ENCODE measurements at places on chromosomes 12 and 14. TPM values are rescaled to one million over a fixed set of nuclear protein-coding genes. Genes with fewer than 3 reads are reported as not detected.
A peak's percentile ranks its signal among the peaks of the same experiment; 100 is the strongest.

GRCh38 chr12:71152851-71153250 lies 4.9 kb downstream of the TSPAN8 start:
- no peak for DNase-seq

DNA sequence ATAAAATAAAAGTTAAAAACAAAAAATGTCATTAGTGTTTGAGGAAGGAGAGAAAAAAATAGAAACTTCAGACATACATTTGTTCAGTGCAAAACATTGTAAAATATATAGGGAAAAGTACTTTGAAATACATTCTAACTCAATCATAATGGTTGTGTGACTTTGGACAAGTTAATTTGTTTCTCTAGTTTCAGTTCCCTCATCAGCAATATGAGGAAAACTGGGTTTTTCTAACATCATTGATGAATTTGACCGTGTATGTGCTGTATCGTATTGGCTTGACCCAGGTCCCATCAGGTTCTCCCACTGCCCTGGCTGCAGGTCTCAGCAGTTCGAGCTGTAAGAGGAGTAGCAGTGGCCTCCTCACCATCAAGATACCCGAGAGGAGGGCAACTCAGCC lies 173.9 kb upstream of the ATF7IP start:
- DNase-seq: no peak

NEUROD4 gene
- not detected for total RNA-seq

GRCh38 chr12:116043659-116044535 lies 233.6 kb downstream of the MED13L start:
- DNase-seq: no peak

DNA sequence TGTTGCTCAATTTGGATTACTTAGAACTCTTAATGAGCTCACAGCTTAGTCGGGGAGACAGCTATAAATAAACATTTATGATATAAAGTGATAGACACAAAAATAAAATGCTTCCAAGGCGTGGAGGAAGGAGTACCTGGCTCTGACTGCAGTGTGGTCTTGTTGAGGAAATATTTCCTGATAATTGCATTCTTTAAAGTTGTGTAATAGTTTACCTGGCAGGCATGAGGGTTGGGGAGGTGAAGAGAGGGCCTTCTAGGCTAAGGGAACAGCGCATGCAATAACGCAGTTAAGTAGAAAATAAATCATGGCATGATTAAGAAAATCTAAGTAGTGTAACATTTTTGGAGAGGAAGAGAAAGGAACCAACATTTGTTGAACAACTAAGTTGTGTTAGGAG lies 260.5 kb upstream of the ATP2B1 start:
- DNase-seq: no peak

GRCh38 chr12:121520119-121520518 lies 60.7 kb downstream of the KDM2B start:
- DNase-seq: no peak

DNA sequence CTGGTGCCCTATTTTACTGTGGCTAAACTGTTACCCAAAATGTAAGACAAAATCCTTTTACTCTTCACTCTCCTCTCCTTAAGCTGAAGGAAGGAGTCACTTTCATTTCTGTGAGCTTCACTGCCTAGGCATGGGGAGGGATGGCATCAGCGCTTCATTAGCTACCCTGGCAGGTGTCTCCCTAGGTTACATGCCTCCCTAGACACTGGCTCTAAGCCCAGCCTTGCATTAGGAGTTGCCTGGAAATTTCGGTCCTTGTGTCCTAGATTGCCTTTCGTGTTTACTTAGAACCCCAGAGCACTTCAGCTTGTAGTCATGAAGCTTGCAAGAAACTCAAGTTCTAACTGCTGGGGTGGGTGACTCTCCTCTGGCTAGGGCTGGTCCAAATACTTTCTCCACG lies 520.5 kb upstream of the STXBP6 start:
- no peak for DNase-seq

DNA sequence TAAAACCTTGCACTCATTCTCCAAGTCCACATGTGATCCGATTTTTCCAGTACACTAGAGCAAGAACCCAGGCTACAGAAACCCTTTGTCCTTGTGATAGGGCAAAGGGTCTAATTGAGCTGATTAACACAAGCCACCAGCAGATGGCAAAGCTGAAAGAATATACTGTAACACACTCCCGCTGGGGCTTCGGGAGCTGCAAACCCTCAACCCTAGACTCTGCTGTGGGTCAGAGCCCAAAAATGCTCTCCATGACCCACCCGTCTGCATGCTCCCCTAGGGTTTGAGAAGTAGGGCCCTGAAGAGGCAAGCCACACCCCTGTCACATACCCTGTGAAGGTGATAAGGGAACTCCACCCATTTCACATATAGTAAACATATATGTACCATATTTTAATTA lies 33.6 kb upstream of the PCNX1 start:
- DNase-seq: no peak

- no peak for DNase-seq
These were observed 313.3 kb upstream of the SFSWAP start for GRCh38 chr12:131397493-131398181.

DNA sequence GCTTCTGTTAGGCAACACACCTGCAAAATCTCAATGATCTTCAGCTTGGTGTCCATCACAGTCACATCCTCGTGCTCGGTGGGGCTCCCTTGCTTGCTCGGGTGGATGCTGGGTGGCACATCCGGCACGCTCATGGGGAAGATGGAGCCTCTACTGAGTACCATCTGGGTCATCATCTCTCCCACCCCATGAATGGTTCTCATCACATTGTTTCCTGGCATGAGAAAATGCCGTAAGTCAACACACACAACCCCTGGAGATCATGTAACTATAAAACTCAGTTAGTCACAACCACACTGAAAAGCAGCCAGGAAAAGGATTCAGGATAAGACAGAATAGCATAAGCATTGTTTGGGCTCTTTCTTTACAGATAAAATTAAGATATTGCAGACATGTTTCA lies 201.1 kb downstream of the ITPR2 start:
- DNase-seq: no peak

DNA sequence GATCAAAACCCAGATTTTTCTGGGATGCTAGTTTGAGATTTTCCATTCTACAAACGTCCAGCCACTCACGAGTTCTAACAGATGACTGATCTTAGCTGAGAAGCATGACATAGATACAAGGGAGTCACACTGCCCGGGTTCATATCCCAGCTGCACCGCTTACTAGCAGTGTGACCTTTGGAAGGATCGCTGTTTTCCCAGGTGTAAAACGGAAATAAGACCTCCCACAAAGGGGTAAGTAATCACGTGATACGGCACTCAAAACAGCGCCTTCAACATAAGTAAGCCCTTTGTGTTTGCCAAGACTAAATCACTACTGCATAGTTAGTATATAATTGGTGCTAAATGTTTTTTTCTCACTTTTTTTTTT lies 624 bp upstream of the PWP1 start:
- DNase-seq: peak; percentile 35

IGF1 gene
- 0.24 TPM for total RNA-seq

ZFHX2 gene
- 0.31 TPM for total RNA-seq

All from myocyte (in vitro differentiated cells).